ENCODE measurements at places on chromosomes 3 and 15. TPM values are rescaled to one million over a fixed set of nuclear protein-coding genes. Genes with fewer than 3 reads are reported as not detected.

- no peak for DNase-seq
- no peak overlapping the region for H3K4me3 ChIP-seq
- H3K27me3 ChIP-seq = peaks cover 4% of the 10 kb centered on the region
- no peak overlapping the region for H3K27ac ChIP-seq
Observed at GRCh38 chr3:128436214-128436613, 30.5 kb downstream of the DNAJB8 start.

GRCh38 chr3:187360596-187360995 is 7.6 kb upstream of the RTP4 start:
- no peaks in the 10 kb centered on the region for H3K27me3 ChIP-seq
- DNase-seq = no peak
- H3K36me3 ChIP-seq = no peaks in the 10 kb centered on the region
- no peak overlapping the region for H3K4me3 ChIP-seq

GRCh38 chr3:123749711-123750110 is 134.4 kb downstream of the MYLK start:
- no peaks in the 10 kb centered on the region for H3K4me1 ChIP-seq
- H3K36me3 ChIP-seq = no peaks in the 10 kb centered on the region

DNA sequence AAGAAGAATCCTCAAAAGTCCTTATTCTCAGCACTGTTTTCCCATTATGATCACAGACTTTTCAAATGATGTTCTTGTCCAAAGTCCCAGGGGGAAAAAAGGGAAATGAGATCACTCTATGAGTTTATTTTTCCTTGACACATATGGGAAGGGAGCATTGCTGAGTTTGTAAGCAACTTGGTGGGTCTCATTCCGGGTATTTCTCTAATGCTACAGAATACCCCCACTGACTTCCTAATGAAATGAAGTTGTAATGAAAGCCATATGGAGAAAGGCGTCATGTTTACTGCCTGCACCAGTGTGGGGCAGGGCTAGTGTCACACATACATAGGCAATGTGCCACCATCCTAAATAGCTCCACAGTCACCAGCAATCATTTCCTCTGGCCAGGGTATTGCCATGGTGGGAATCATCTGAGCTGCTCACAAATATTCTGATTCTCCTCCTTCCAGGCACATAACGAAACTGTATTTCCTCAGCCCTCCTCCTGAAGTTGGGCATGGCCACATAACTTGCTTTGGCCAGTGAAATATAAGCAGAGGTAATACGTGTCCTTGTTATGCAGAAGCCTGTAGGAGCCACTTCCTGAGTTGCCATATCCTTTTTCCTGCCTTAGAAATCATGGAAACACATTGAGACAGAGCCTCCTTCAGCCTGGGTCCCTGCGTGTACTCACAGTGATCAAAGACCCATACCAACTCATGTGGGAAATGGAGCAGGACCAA is 41.0 kb upstream of the C15orf61 start:
- H3K36me3 ChIP-seq = no peaks in the 10 kb centered on the region
- H3K4me1 ChIP-seq = no peaks in the 10 kb centered on the region
- no peaks in the 10 kb centered on the region for H3K27me3 ChIP-seq
- no peak overlapping the region for H3K4me3 ChIP-seq
- DNase-seq = no peak

CLRN1 gene
- not detected for polyA plus RNA-seq

CCR8 gene
- 12.3 TPM for polyA plus RNA-seq

VEPH1 gene
- polyA plus RNA-seq = not detected
